Activated CD4-positive, alpha-beta T cell treated with anti-CD3 and anti-CD28 coated beads for 1 hour (primary cell): ENCODE measurements at places on chromosomes 7 and 10.

DNA sequence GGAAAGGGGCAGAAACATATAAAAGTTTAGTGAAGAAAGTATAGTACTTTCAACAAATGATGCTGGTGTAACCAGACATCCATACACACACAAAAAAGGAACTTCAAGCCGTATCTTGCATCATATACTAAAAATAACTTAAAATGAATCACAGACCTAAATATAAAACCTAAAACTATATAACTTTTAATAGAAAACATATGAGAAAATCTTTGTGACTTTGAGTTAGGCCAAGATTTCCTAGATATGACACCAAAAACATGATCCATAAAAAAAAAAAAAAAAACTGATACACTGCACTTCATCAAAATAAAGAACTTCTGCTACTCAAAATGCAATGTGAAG, 40.9 kb downstream of the NUDCD3 start:
- DNase-seq, result no peak

DNA sequence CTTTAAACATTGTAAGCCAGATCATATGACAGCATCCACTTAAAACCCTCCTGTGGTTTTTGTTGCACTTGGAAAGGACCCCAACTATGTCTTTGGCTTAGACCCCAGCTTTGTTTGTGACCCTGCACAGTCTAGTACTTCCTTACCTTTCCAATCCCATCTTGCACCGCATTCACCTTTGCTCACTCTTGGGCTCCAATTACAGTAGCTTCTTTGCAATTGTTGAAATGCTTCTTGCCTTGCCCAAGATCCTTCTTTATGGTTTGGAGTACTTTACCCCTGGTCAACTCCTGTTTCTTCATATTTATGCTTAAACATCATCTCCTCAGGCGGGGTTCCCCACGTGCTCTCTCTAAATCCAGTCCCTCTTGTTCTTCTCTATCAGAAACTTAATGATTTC, 162.6 kb downstream of the PTEN start:
- DNase-seq, result no peak

GRCh38 chr10:122132882-122133565, 138.1 kb upstream of the BTBD16 start:
- no peak for DNase-seq

DNA sequence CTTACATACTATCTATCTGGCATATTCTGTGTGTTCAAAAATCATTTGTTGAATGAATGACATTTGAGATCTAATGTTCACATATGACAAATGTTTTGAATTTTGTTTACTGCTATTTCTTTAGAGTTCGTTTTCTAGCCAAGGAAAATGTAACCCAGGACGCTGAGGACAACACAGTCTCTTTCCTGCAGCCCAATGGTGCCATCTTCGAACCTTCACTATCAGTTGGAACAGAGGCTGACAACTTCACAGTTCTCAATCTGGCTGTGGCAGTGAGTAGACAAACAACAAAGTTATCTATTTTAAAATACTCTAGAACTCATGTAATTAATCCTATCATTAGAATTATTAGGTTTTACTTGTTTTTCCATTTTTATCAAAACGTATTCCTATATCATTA, 22.5 kb downstream of the CD36 start:
- no peak for DNase-seq

- no peak for DNase-seq
These were observed 6.6 kb upstream of the DEPP1 start for GRCh38 chr10:44985175-44985681.

GRCh38 chr10:31808258-31809218, 120.1 kb downstream of the ARHGAP12 start:
- no peak for DNase-seq

- DNase-seq, result no peak
These were observed 79.7 kb upstream of the MACROH2A2 start for GRCh38 chr10:69972981-69973397.

GRCh38 chr10:7251696-7252465, 159.0 kb downstream of the SFMBT2 start:
- DNase-seq, result no peak

- DNase-seq, result no peak
These were observed 15.3 kb downstream of the FLNC start for GRCh38 chr7:128845475-128845874.

- no peak for DNase-seq
These were observed 4.9 kb downstream of the PPP2R2D start for GRCh38 chr10:131905603-131906268.

DNA sequence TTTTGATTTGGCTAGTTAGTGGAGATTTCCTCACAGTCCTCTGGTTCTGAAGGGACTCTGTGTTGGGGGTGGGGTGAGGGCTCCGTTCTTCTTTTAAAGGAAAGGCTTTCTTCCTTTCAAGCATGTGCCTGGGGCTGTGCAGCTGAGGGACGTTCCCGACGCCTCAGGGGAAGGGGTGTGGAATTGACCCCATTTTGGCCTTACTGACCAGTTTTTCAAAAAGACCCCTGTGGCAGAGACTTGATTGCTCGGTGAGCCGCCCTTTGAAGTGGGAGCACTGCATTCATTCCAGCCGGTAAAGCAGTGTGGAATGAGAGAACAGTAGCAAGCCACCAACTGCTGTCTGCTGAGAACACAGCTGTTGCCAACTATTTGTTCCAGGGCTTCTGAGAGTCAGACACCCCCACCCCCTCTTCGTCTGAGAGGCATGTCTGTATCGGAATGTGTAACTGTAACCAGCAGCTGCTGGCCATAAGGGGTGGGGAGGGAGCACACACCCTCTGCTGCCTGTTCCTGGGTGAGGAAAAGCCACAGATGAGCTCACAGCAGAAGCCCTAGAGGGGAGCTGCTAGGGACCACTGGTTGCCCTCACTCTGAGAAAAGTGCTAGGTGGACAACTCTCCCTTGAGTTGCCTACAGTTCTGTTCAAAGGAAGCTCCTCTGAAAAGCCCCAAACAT, 33.2 kb downstream of the WBP1L start:
- DNase-seq, result no peak

- DNase-seq, result no peak
These were observed 36.6 kb upstream of the SAMD8 start for GRCh38 chr10:75074711-75075445.

DNA sequence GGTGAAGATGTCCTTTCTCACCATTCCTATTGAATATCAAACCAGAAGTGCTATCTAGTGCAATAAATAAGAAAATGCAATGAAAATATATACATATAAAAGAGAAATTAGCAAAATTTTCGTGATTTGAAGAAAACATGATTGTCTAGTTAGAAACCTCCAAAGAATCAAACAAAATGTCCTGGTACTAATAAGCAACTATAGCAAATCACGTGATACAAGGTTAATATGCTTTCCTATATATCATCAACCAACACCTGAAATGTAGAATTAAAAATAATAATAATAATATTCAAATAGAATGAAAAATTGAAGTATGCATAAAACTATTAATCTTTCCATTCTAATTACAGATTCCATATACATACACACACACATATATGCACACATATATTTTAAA, 183.9 kb upstream of the POM121L12 start:
- no peak for DNase-seq

DNA sequence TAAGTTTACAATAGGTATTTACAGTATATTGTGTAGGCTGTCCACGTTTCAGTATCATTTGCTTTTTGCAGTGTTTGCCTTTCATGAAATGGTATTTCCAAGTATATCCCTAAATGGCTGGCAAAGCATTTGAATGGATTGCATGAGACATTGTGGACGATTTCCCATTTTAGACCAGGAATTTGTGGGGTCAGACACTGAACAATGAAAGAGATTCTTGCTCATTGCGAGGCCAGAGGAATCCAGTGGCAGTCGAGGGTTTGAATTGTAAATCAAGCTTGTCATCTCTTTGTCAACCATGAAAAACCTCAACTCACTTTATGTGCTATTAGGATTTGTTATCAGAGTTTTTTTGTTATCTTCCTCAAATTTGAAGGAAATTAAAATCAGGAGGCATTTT, 70.8 kb downstream of the CREB5 start:
- DNase-seq, result no peak

GRCh38 chr7:82672078-82672477, 228.5 kb upstream of the CACNA2D1 start:
- no peak for DNase-seq

GRCh38 chr7:83857691-83858090, 208.8 kb upstream of the SEMA3E start:
- no peak for DNase-seq

DNA sequence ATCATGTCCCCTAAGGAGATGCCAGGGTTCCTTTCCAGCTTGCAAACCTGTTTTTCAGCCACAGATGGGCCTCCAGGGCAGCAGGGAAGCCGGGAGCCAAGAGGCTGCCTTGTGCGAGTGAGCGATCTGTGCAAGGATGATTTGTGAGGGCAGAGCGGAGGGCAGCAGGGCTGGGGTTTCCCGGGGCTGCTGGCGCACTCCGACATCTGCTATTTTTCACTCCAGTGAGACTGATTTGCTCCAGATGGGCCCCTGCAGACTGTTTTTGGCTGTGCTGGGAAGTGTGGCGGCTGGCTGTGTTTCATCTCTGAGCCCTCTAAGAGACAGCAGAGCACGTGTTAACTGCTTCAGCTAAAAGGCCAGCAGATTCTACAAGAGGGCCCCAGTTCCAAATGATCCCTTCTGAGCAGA, 466.2 kb downstream of the TYW1 start:
- DNase-seq, result no peak

DNA sequence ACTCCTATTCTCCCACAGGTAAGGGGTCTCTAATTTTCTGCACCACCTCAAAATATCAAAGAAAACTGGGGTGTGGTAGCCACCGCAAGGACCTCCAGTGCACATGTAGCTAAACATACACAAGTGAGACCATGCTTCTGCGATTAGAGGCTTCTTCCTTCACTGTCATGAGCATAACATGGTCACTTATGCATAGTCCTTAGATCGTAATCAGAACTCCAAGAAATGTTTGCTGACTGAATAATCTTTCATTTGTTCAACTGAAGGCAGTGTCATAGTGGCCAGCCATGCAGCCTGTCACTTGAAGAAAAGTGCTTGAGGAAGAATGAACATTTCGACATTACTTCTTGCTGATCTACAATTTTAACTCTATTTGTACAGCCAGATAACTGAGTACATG, 14.6 kb downstream of the TWIST1 start:
- no peak for DNase-seq

- no peak for DNase-seq
These were observed 362.4 kb upstream of the ZNF32 start for GRCh38 chr10:44010873-44011602.

GRCh38 chr7:94562525-94562924, 52.9 kb downstream of the CASD1 start:
- no peak for DNase-seq

- DNase-seq, result no peak
These were observed 46.2 kb upstream of the ADRB1 start for GRCh38 chr10:113997428-113997827.

GRCh38 chr10:80694930-80695329, 157.2 kb downstream of the SH2D4B start:
- DNase-seq, result no peak

DNA sequence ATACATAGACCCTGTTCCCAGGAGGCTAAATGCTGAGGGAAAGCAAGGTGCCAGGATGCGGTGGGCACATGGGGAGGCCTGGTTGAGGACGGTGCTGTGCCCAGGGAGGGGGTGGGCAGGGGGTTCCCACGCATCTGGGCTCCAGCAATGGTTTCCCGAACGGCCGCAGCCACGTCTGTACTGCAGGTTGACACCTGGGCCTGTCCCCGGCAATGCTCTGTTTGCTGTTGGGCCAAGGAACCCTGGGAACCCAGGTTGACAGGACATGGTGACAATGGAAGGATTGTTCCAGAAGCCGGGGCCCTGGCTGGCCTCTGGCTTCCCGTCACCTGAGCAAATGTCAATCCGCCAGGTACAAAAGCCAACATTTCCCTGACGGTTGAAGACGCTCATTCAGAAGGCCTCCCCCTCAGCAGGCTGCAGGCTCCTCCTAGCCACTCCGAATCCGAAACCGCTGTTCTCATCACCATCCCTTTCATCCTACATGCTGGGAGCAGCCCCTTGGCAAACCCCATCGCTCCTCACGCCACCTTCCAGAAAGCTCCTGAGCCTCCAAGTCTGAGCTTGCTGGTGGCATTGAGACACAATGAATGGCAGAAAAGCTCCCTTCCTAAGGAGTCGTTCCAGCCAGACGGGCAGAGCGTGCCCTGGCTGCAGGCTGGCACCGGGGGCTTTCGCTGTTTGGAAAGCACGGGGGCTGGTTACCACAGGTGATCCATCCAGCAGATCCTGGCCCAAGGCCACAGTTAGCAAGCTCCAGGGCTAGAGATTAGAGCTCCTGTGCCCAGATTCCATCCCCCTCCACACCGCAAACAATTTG, 31.2 kb downstream of the SPOCK2 start:
- no peak for DNase-seq

- DNase-seq, result no peak
These were observed 243.6 kb downstream of the TWIST1 start for GRCh38 chr7:18873734-18874336.

- DNase-seq, result no peak
These were observed 63.6 kb upstream of the TRIM24 start for GRCh38 chr7:138396251-138397070.

GRCh38 chr10:3542185-3542611, 242.8 kb downstream of the KLF6 start:
- no peak for DNase-seq

DNA sequence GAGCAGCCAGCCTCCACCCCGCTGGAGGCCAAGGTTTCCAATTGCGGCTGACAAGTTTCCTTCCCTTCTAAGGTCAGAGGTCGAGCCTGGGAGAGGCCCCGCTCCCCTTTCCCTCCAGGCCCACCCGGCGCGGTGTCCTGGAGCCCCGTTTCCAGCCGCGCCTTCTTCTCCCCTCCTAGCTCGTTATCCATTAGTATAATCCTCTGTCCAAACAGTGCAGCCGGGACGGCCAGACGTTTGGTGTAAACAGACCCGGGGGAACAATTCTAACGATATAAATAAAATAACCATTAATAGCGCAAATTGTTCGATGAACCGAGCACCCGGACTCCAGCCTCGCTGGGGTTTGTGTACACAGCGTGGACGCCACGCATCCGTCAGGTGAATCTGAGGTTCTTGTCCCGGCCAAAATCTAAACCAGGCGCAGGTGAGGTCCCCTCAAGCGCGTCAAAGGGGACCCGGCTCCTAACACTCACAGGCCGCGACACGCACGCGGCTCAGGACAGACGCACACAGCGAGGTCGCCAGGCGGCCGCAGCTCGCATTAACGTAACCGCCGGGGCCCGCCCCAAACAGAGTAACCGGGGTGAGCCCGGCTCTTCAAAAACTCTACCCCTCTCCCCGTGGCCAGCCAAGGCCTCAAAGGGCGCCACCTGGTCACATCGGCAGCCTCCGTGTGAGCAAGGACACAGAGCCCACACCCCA, 10.8 kb upstream of the NKX2-3 start:
- DNase-seq, result no peak

GRCh38 chr7:159015454-159016410, 128.9 kb downstream of the VIPR2 start:
- DNase-seq, result no peak

- DNase-seq, result no peak
These were observed 371.9 kb downstream of the PHF14 start for GRCh38 chr7:11345621-11346020.
